ENCODE measurements at places on chromosomes 12 and 14.
A peak's percentile ranks its signal among the peaks of the same experiment; 100 is the strongest.

DNA sequence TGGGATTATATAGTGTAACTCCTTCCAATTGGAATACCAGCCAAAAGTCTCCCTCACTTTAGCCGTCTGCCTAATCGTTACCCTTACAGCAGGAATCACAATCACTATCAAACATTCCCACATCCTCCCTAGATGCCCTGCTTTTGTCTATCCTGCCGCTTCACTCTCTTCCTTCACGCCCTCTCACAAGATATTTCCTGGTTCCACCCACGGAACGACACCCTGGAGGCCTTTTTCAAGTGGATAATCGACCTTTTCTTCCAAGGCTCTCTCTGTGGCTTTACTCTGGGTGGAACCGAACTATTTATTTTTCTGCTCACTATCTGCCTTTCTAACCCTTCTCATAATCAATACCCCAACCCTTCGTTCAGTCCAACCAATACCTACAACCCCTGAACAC, 58.9 kb downstream of the MOK start:
- no peak for DNase-seq

DNA sequence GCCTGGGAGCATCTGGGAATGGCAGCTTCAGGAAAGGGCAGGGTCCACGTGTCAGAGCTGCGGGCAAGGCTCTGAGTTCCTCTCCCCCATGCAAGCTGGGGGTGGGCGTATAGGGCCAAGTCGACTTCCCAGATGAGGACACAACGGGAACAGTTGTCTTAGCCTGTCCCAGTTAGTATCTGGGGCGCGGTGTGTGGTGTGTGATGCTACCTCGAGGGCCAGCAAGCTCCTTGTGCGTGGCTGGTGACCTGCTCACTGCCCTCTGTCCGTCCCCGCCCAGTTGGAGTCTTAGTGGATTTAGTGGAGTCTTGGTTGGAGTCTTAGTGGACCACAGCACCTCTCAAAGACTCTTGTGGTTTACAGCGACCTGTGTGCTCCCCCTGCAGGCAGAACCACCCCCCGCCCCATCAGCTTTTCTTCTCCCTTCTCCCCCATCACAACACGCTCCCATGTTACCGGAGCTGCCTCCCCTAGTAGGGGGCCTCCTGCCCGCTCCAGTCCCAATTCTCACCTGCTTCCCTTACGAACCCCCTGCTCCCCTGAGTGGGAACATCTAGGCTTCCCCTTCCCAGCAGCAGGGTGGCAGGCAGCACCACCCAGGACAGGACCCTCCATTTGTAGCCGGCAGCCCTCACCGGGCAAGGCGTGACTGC, 8.7 kb downstream of the ASPG start:
- no peak for DNase-seq

GRCh38 chr14:98953551-98954348, 318.2 kb downstream of the BCL11B start:
- DNase-seq = no peak

DNA sequence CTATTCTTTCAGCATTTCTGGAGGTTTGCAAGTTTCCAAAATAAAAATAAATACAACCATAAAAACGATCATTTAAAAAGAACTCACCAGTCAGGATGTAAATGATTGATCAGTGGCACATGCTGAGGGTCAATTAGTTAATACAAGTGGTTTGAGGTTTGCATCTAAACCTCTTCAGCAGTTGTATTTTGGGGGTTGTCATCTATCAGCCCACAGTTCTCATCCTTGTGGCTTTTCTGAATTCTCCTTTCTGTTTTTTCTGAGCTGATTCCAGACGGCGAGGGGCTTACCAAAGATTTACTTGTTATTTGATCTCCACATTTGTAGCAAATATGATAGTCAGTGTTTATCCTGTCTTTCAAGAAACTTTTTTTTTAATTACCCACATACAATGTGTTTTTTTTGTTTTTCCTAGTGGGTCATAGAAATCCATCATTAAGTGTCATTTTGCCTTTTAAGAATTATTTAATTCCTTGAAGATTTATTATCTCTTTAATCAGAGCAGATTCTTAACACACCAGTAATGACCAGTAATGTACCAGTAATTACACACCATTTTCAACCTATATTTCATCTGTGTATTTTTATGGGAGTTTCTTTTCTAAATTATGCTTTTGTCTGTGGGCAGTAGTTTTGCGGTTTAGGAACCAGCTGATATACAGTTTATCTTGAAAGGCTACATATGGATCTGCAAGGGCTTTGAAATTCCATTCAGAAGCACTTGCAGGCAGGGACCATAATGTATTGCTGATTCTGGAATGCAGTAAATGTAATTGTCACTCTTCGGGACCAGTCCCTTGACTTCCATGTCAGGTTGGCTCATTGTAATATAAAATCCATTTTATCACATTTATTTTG, 56.3 kb upstream of the DAAM1 start:
- DNase-seq = no peak

DNA sequence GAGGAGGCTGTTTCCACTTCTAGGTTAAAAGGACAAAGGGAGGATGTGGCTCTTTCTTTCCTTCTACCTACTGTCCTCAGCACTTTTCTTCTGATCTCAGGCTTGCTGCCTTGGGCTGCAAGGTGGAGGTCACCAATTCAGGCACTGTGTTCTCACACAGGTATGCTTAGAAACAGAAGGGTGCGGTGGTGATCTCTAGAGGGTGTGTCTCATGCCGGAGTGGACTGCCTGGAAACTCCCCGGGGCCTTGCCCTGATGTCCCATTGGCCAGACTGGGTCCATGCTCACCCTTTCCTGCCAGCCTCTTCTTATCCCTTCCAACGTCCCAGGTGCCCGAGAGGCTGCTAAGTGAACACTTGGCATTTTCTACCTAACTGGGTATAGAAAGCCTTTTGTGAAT, 1197.6 kb downstream of the AACS start:
- no peak for DNase-seq

- DNase-seq = no peak
These were observed 288.5 kb upstream of the RTL1 start for GRCh38 chr14:101191721-101192660.

- peak; percentile 57 for DNase-seq
These were observed 648 bp downstream of the CHD4 start for GRCh38 chr12:6606331-6607131.

GRCh38 chr12:111462210-111462769, 56.6 kb downstream of the SH2B3 start:
- DNase-seq = no peak

DNA sequence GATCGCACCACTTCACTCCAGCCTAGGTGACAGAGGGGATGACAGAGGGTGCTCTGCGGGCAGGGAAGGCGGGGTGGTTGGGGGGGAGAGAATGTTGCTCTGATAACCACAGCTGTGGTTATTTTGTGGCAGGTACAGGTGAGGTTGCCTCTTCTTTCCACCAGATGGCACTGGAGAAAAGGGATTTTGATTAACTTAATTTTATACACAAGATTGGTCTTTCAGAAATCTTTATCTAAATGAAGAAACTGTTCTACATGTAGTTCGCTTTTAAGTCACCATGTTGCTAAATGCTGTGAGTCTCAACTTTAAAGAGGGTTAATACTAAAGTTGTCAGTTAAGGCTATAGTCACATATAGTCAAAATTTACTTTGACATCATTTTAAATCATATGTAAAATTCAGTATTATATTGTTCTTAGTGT, 25.7 kb downstream of the FGF23 start:
- DNase-seq = peak; percentile 30

DNA sequence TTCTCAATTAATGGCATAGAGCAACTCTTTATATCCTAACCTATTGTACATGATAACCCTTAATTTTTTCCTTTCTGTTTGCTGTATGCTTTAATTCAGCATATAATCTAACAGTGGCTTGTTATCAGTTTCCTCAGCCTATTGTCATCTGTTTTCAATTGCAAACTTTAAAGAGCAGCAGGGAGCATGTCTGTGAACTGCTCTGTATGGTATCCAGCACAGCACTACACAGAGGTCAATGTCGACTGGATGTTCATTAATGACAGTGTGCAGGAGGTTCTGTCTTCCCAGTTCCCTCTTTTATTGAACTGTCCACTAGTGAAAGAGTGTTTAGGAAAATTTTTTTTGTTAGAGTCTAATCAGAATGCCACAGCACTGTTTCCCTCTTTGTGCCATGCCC, 609.1 kb downstream of the SOX5 start:
- DNase-seq = no peak

GRCh38 chr12:124109760-124110159, 136.7 kb downstream of the ZNF664 start:
- DNase-seq = no peak

DNA sequence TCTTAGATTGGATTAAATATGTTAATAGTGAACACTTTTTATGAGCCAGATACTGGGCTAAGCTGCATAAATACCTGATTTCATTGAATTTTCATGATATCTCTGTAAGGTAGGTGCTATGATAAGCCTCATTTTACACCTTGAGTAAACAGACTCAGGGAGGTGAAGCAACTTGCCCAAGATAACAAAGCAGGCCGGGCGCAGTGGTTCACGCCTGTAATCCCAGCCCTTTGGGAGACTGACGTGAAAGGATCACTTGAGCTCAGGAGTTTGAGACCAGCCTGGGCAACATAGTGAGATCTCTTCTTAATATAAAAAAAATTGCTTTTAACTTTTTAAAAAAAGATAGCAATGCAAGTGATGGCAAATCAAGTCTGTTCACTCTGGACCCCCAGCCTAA, 1.4 kb downstream of the GNB3 start:
- DNase-seq = no peak

DNA sequence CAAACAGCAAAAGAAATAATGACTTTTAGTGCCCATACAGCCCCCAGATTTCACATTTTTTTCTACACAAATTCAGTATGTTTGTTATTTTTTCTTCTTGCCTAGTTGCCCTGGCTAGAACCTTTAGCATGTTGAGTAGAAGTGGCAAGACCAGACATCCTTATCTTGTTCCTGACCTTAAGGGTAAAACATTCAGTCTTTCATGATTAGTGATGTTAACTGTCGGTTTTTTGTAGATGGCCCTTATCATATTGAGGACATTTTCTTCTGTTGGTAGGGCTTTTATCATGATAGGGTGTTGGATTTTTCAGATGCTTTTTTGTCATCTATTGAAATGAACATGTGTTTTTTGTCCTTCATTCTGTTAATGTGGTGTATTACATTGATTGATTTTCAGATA, 17.1 kb downstream of the IRAK3 start:
- no peak for DNase-seq

GRCh38 chr12:129002427-129002826, 149.1 kb downstream of the GLT1D1 start:
- DNase-seq = no peak

DNA sequence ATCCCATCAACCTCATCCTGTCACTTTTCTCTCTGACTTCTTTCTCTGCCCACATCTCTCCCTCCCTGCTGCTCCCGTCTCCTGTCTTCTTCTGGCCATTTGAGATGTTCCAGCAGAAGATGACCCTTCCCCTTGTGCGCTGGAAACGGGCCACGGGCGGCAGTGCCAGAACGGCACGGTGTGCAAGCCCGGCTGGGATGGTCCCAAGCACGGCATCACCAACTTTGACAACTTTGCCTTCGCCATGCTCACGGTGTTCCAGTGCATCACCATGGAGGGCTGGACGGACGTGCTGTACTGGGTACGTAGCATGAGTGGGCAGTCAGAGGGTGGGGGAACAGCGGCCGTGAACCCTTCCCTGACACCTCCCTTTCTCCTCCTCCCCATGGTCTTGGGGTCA, 301.7 kb upstream of the FKBP4 start:
- no peak for DNase-seq

DNA sequence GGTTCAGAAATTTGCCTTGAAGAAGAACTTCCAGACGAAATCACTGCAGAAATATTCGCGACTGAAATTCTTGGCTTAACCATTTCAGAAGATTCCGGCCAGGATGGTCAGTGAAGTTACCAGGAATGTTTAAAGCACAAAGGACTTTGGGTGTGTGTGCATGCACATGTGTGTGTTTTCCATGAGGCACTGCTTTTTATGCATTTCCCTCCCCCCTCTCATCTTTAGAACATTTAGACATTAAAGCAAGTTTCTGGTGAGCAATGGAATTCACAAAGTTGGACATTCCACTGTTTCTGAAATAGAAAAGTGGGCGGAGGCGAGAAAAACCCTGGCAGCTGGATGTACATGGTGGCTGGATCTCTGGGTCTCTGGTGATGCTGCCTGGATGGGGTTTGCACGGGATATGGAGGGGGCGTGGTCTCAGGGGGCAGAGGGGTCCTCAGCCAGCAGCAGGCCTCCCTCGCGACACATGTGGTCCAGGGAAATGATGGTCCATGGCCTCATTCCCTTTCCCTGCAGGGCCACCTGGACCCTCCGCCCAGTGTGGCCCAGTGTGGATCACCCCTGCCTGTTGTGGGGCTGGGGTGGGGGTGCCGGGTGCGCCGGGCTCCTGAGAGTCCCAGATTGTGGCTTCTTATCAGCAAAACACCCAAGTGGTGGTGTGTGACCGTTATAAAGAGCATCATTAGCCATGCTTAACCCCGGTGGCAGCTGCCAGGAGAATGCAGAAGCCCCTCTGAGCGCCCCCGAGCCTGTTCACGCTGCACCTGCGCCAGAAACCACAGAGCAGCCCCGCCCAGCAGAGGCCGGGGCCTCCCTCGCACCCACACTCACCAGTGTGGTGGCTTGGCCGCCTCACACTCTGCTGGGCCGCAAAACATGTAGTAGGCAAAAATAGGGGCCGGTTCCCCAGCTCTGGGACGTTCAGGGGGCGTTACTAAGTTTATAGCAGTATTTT, 17.8 kb upstream of the BCL7A start:
- DNase-seq = no peak

GRCh38 chr12:105930557-105931503, 207.9 kb downstream of the NUAK1 start:
- DNase-seq = no peak

DNA sequence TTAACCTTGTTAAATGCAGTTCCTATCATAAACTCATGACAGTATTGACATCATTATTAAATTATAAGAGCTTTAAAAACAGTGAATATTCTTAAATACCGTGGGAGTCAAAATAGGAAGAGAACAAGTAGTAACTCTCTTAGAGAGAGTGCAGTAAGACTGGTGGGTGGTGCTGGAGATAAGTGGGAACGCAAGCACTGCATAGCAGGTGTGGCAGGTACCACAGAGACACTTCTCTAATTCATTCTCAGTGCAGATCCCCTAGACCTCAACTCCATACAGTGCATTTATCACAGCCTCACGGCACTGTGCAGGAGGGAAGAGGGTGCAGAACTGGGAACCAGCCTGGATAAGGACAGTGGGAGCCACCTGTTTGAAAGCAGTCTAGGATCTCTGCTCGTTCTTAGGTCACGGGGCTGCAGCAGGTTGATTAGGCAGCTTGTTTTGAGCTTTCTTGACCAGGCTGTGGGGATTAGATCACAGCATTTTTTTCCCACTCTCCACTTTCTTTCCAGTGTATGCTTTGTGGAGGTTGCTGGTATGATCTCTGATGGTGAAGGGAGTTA, 165.6 kb downstream of the PRKCH start:
- DNase-seq = no peak

GRCh38 chr12:69389831-69390230, 30.3 kb downstream of the YEATS4 start:
- DNase-seq = no peak

DNA sequence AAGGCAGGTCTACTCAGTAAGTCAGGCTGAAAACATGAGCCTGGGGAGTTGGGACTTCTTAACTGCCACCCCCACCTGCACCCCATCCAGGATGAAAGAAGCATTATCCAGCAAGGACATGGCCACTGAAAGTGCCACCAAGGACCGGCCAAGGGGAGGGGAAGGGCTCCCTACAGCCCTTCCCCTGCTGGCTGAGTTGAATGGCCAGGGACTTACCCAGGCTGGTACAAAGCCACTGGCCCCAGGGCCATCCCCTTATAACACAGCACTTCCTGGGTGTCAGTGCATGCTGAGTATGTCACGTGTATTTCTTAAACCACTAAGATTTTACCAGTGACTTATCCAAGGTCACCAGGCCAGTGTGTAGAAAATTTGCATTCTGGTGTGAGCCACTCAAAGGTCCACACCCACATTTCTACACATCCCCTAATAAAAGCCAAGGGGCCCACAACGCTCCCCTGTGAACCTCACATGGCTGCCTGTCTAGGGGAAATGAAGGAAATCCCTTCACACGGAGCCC, 29.3 kb upstream of the ZFP36L1 start:
- DNase-seq = no peak
